Islet precursor cell (in vitro differentiated cells): ENCODE measurements at places on chromosomes 1 and 21.
A peak's percentile ranks its signal among the peaks of the same experiment; 100 is the strongest.

GRCh38 chr1:183093786-183094298 lies 70.6 kb downstream of the LAMC1 start:
- DNase-seq: peak; percentile 97

DNA sequence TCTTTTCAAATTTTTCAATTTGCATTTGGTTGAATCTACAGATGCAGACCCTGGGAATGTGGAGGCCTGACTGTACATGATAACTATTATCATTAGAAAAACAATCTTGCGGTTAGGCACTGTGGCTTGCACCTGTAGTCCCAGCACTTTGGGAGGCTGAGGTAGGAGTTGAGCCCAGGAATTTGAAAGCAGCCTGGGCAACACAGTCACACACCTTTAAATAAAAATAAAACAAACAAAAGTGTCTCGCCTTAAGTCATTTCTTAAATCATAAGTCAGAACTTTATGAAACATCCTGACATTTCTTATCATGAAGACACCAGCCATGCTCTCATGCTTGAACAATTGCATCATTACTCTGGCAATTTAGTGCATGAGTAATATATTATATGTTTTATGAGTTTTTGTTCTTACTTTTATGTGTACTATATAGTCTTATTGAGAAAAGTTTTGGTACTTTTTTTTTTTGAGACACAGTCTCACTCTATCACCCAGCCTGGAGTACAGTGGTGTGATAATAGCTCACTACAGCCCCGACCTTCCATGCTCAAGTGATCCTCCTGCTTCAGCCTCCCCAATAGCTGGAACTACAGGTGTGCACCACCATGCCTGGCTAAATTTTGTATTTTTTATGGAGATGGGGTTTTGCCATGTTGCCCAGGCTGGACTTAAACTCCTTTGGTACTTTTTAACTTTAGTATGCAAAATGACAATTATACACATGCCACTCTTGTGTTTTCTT lies 7.8 kb downstream of the TBX19 start:
- no peak for DNase-seq

GRCh38 chr21:38992737-38993136 lies 187.0 kb downstream of the ETS2 start:
- no peak for DNase-seq

DNA sequence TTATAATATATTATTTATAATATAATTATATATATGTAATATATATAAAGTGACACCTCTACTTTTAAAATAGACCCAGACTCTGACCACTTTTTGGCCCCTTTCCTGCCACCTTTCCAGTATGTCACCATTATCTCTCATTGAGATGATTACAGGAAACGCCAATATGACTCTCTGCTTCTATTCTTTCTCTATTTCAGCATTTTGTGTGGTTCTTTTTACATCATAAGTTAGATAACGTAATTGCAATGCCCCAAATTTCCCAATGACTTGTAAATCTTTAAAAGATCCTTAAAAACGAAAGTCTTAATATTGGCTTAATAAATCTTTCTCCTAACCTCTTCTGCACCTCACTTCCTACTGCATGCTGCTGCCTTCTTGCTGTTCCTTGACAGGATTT lies 8.1 kb upstream of the GBP5 start:
- DNase-seq: no peak

GRCh38 chr1:211009944-211010343 lies 124.0 kb downstream of the KCNH1 start:
- no peak for DNase-seq

GRCh38 chr1:157849229-157849875 lies 7.7 kb upstream of the CD5L start:
- no peak for DNase-seq

- no peak for DNase-seq
Measured at GRCh38 chr1:119394085-119394484, 20.9 kb upstream of the HSD3B2 start.

- DNase-seq: no peak
Measured at GRCh38 chr1:228794173-228794572, 58.9 kb downstream of the RHOU start.

DNA sequence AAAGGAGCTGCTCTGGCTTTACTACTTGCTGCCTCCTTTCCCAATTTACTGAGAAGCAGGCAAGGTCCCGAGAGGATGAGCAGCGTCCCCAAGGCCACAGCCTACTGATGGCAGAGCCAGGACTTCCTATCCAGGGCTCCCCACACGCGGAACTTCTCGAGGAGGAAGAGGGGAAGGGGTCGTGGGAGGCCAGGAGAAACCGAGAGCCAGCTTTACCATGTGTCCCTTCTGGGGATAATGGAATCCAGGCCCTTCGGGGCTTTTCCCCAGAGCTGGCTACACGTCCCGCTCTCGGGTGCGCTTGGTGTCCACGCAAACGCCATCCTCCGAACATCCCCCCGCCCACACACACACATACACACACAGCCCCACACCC lies 4.3 kb upstream of the CCN1 start:
- DNase-seq: no peak

DNA sequence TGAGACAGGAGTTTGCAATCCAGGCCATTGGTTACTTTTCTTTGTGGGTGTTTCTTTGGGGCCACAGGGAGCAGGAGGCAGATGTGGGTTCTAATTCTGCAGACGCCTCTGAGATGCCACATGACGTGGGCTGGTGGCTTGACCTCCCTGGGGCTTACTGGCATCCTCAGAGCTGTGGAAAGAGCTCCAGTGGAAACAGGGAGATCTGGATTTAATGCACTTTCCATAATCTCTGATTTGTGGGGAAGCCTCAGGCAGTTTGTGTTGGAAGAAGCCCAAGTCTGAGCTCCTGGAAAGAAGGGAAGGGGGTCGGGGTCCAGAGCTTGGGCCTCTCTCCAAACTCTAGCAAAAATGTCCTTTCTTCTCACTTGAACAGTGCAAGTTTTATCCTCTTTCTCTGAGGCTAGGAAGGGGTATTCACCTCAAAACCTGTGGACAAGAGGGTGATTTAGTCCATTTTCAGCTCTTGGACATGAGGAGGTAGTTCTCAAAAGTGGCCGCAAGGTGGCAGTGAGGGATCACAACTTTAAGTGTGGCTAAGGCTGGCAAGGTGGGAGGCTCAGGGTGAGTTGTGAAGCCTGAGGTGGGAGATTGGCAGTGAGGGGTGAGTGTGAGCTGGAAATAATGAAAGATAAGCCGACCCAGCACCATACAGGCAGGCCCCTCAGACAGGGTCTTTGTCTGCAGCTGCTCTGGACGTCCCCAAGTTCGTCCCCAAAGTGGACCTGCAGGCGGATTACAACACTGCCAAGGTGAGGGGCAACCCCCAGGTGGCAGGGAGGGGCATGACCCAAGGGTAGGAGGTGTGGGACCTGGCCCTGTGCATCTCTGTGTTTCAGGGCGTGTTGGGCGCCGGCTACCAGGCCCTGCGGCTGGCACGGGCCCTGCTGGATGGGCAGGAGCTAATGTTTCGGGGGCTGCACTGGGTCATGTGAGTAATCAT lies 9.2 kb downstream of the IKBKE start:
- DNase-seq: peak; percentile 83

- no peak for DNase-seq
Measured at GRCh38 chr1:40711465-40712404, 20.2 kb downstream of the NFYC start.

GRCh38 chr1:35807614-35808449 lies at the start of gene AGO4:
AGO4 (plus strand) TSS chr1:35808016; CDS start chr1:35808417, 401 bp downstream.
- DNase-seq: peak; percentile 86

DNA sequence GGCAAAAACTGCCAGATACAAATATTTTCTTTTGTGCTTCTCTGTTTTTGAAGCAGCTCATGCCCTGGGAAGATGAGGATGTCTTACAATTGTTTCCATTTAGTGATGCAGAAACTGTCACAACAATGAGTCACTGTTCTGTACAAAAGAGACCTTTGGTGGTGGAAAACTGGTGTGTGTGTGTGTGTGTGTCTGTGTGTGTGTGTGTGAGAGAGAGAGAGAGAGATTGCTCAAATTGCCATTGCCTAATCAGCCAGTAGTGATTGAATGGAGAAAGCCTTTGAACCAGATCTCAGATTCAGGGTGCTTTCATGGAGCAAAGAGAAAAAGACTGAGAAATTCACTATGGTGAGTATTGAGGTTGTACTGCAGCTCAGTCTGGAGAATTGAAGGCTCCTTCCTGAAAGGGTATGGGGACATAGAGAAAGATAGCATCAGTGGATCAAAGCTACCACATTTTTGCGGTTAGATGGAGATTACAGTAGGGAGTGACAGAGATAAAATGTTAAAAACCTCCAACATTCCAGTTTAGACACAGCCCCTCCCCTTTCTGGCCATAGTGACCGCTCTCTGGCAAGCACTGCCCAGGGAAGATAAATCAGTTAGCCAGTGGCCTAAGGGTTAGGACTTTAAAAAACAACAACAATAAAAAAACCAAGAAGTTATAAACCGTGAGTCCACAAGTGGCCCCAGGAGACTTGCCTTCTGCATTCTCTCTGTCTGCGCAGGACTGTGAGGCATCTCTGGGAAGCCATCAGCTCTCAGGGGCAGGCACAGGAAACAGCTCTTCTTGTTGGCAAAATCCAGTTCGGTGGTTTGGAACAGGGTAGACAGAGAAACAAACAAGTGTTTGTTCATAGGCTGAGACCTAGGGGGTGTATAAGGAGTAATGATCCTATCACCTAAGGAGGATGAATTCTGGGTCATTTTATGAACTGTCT lies 406.5 kb downstream of the DUSP10 start:
- DNase-seq: peak; percentile 96

- no peak for DNase-seq
Measured at GRCh38 chr1:21622466-21623315, 46.5 kb downstream of the RAP1GAP start.

DNA sequence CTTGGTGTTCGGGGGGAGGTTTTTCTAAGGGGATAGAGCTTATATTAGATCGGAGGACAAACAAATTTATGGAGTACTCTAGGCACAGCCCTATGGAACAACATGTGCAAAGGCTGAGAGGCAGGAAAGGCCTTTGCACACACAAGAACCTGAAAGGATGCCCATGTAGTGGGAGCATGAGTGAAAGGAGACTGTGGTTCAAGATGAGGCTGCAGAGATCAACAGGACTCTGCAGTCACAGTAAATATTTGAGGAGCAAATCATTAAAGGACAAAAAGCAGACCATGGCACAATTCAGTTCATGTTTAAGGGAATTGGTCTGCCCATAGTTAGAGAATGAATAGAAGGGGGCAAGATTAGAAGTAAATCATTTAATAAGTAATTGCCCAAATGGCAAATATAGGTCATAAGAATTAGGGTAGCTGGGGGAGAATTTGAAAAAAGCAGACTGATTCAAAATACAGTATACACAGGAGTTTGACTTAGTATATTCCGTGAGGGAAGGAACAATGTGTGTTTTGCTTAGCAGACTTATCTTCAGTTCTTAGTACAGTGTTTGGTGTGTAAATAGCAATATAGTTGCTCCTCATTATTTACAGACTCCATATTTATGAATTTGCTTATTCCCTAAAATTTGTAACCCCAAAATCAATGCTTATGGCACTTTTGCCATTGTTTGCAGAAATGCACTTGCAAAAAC lies 268.1 kb downstream of the SEC16B start:
- DNase-seq: no peak

GRCh38 chr21:39441502-39442475 lies 3.8 kb downstream of the LCA5L start:
- DNase-seq: no peak

- no peak for DNase-seq
Measured at GRCh38 chr1:164519426-164519825, 39.6 kb upstream of the PBX1 start.

- DNase-seq: peak; percentile 41
Measured at GRCh38 chr1:167452483-167452882, 65.8 kb downstream of the CD247 start.

- DNase-seq: no peak
Measured at GRCh38 chr1:217240656-217241055, 390.2 kb downstream of the GPATCH2 start.

- DNase-seq: no peak
Measured at GRCh38 chr1:59123081-59123681, 173.7 kb upstream of the FGGY start.

- peak; percentile 87 for DNase-seq
Measured at GRCh38 chr1:210328746-210329503, at the start of gene HHAT. HHAT (plus strand) TSS chr1:210328902; CDS start chr1:210348976, 20,074 bp downstream.

GRCh38 chr1:3577711-3578432 lies 33.4 kb downstream of the MEGF6 start:
- no peak for DNase-seq

DNA sequence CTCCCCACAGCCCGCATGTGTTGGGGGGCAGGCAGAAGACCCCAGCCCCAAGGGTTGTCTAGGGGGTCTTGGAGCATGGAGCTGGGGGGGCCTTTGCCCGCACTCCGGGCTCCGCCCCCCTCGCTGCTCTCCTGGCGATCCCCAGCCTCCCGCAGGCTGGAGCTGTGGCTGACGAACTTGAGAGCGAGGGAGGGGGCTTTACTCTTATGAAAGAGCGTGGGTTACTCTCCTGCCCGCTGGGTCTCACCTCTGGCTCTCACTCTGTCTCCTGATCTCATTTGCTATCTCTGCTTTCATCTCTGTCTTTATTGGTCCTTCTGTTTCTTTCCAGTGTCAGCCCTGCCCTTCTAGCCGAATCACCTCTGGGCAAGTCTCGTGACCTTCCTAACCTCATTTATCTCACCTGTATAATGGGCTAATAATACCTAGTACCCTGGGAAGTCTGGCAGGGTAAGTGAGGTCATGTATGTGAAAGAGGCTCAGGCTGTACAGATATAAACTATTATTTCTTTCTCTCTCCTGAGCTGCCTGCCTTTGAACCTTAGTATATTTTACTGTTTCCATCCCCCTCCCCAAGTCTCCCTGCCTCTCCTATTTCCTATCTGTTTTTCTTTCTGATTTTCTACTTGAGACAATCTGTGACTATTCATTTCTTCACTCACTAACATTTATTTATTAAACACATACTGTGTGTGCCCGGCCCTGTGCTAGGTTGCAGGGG lies 731 bp downstream of the EFNA4 start:
- peak; percentile 77 for DNase-seq

- DNase-seq: no peak
Measured at GRCh38 chr1:25732821-25733220, 67.2 kb upstream of the SELENON start.

- DNase-seq: no peak
Measured at GRCh38 chr1:153816283-153816889, 41.2 kb downstream of the SLC27A3 start.

GRCh38 chr1:2235300-2235998 lies 7.3 kb downstream of the SKI start:
- no peak for DNase-seq

GRCh38 chr1:29237852-29238619 lies 1.7 kb downstream of the PTPRU start:
- peak; percentile 71 for DNase-seq

DNA sequence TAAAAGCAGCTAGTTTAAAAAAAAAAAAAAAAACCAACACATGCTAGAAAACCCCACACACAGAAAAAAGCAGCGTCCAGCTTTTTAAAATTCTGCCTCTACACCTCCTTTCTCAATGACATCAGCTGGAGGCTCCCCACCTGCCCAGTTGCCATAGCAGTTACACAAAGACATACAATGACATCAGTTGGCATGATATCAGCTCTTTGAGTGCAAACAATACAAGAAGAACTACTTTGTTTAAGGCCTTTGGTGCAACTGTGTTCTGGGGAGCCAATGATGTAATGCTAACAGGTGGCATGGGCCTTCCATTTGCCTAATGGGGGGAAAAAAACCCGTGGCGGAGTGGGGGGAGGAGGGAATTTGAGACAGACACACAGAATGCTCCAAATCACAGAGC lies 32.9 kb downstream of the DUSP10 start:
- no peak for DNase-seq
